ENCODE measurements at places on chromosomes 2 and 18.

- DNase-seq = no peak
Measured at GRCh38 chr2:3423492-3424170, 44.1 kb downstream of the TRAPPC12 start.

DNA sequence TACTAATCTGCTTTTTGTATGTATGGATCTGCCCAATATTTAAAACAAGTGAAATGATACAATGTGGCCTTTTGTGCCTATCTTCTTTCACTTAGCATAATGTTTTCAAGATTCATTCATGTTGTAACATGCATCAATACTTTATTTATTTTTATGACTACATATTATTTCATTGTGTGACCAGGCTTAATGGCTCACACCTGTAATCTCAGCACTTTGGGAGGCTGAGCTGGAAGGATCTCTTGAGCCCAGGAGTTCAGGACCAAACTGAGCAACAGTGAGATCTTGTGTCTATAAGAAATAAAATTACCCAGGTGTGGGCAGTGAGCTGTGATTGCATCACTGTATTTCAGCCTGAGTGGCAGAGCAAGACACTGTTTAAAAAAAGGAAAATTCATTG is 33.2 kb downstream of the SPOPL start:
- no peak for DNase-seq

DNA sequence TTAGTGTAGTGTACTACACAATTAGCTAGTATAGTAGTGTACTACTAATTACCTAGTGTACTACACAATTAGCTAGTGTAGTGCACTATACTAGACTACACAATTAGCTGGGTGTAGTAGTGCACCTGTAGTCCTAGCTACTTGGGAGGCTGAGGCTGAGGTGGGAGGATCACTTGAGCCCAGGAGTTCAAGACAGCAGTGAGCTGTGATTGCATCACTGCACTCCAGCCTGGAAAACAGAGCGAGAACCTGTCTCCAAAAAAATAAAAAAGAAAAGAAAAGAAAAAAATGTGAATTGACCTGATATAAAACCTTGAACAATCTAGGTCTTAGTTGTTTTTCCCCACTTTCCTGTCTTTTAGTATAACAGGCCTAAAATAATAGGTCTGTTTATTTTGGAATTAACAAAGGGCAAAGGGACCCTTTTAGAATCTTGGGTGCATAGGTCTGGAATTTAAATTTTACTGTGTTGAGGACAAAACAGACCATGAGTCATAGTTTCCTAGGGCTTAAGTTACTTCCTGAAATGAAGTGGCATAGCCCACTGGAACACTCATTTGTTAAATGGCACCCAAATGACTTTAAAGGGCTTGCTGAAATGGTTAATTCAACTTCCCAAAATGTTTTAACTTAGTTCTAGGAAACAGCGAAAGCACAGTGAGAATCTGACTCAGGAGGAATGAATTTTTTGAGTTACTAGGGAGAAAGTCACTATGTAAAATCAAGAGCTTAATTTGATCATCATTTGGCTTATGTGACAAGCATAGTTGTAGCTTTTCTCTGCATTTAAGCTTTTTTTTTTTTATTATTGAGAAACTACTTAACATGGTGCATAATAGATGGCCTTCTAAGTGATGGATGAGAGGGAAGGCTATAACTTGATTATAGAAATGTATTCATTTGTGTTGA is 50.7 kb upstream of the ARL5A start:
- DNase-seq = no peak

GRCh38 chr2:205427112-205427511 is 255.2 kb upstream of the NRP2 start:
- no peak for DNase-seq

DNA sequence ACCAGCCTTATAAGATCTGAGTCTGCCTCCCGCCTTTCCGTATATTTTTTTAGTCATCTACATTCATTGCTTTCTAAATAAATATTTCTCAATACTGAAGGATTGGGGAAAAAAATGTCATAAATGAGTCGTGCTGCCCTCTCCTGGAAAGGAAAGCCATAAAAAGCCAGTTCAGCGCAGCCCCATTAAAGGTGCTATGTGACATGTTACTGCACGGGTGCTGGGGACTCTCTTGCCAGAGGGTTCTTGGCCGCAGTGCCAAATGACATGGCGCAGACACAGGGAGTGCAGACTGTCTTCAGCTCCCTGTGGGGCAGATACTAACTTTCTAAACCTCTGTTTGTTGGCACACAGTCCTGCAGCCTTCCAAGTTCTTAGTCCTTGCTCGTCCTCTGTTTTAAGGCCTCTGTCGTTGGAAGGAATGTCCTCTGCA is 53.7 kb upstream of the MAP3K20 start:
- no peak for DNase-seq

- no peak for DNase-seq
Measured at GRCh38 chr2:180655842-180656454, 324.5 kb upstream of the UBE2E3 start.

DNA sequence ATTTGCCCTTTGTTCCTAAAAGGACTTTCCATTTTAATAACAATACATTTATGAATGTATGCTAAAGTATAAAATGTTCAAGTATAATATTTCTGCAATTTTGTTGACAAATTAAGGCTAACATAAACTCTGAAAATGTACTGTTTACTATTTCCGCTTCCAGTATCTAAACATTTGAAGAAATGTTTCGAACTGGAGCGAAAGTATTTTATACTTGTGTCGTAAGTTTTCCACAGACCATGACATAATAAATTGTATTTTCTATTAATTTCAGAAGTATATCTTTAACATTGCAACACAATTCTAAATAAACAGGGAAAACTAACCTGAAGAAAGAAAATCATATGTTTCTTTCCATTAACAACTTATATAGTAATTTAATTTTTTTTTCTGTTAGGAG is 146.3 kb downstream of the CALCRL start:
- DNase-seq = no peak

GRCh38 chr2:179524809-179525339 is 260.2 kb upstream of the SESTD1 start:
- DNase-seq = no peak

- no peak for DNase-seq
Measured at GRCh38 chr18:65255417-65255816, 495.4 kb upstream of the CDH7 start.

DNA sequence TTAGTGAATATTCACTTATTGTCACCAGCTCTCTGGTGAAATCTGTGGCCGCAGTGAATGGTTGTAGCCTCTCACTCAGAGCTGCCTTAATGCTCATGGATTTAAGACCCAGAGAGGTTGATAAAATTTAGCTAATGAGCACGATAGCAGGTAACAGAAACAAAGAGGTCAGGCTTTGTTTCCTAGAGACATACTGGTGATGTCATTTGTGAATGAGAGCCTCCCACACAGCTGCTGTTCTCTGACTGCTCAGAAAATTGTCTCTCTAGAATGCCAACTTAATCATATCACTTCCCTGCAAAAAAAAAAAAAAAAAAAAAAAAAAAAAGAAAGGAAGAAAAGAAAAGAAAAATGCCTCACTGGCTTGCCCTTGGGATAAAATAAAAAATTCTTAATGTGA is 411.7 kb upstream of the MYT1L start:
- no peak for DNase-seq

- DNase-seq = no peak
Measured at GRCh38 chr2:109120166-109120565, 8.8 kb upstream of the SH3RF3 start.

DNA sequence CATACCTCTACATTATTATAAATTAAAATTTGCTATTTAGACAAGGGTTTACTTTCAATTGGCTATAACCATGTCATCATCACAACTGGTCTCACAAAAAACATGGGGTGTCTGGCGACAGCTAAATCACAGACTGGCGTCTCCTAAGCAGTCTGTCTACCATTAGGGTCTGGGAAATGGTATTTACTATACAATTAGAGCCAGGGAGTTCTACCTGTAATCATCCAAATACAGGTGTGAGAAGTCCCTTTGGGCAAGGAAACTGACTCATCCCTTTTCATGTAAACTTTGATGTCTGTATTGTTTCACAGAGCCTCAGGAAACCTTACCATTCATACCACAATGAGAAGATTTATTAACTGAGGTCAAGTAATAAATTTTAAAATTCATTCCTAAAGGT is 126.7 kb downstream of the OLA1 start:
- no peak for DNase-seq

GRCh38 chr18:80191907-80192652 is 55.2 kb downstream of the PARD6G start:
- no peak for DNase-seq

GRCh38 chr2:99481527-99481926 is 8.3 kb downstream of the REV1 start:
- no peak for DNase-seq

GRCh38 chr18:48897531-48897930 is 53.2 kb downstream of the SMAD7 start:
- DNase-seq = no peak

DNA sequence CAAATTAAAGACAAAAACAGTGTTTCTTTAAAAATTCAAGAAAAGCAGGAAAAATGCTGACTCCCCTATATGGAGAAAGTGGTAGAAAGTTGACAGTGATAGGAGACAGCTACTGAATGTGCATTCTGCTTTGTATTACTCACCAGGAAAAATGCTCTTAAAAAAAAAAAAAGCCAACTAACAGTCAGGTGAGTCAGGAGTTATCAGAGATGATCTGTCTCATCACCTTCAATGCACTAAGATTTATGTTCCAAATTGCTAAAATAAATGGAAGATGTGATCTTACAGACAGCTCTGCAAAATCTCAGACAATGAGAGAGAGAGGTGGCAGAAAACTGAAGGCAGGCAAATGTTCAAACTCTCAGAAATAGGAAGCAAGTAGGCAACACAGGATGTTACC is 47.6 kb upstream of the ZNF521 start:
- DNase-seq = peak; percentile 33

DNA sequence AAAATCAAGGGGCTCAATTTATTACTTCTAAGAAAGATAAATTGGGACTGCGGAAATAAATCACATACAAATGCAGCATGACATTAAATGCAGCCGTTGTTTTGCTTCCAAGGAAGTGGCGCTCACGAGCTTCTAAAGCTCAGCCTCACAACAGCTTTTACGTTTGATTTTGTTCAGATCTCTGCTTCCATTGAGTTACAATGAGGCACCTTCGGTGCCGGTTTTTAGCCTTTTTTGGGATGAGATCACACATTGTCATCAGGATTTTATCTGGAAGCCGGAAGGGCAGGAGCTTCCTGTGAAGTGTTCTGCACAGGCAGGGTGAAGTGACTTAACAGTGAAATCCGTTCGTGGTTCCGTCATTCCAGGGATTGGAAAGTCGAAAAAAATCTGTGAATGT is 209.8 kb downstream of the DCDC2C start:
- DNase-seq = no peak

- no peak for DNase-seq
Measured at GRCh38 chr2:138112536-138112935, 148.3 kb downstream of the HNMT start.

DNA sequence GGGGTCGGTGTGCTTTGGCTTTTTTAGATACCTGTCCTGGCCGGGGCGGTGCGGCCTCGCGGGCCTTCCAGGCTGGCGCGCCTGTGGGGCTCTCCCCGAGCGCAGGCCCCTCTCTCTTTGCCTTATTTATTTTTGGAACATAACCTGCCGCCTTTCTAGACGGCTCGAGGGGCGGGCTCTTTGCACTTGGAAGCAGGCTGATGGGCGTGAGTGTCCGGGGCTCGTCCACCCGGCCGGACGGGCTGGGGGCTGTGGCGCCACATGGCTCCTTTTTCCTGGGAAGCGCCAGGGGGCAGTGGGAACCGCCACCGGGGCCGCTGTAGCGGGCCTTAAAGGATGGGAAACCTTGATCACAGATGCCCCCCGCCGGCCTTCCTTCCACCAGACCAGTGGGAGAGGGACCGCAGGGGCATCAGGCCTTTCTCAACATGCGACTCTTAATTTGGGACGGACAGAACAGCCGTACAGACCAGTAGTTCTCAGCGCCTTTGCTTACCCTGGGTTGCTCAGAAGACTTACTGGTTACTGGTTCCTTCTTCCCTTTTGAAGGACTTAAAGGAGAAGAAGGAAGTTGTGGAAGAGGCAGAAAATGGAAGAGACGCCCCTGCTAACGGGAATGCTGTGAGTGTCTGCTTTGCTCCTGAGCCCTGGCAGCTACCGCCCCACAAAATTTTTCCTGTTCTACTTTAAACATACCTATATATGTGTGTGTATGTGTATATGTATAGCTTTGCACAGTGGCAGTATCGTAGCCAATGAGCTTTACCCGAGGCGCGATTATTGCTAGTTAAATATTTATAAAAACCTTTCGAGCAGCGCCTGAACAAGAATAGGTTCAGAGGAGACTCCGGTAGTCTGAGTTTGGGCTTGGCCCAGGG is 2.7 kb downstream of the PTMA start:
- no peak for DNase-seq

GRCh38 chr18:8218197-8218596 is 391.0 kb upstream of the RAB12 start:
- no peak for DNase-seq

- no peak for DNase-seq
Measured at GRCh38 chr2:197388866-197389587, 45.8 kb downstream of the SF3B1 start.

DNA sequence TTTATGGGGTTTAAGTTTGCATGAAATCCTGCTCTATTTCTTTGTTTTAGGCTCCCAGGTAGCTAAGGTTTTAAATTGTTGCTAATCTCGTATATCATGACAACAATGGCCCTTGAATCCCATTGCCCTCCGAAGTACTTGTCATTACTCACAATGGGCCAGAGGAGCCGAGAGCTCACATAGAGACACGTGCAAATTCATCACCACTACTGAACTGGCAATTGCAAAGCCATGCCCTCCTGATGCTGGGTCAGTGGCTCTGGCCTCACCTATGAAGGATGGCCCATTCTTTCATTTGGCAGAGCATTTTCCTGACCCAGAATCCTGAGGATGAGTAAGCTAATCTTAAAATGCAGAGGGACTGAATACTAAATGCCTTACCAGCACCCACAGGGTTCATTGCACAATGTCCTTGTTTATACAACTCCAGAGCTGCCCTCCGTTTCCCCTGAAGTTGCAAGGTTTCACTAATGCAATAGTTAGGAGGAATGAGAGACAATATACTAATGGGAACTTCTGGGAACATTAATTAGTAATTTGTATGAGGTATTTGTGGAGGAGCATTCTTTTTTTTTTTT is 71.6 kb upstream of the GAREM1 start:
- peak; percentile 5 for DNase-seq

- no peak for DNase-seq
Measured at GRCh38 chr18:7657937-7658336, 90.8 kb downstream of the PTPRM start.

DNA sequence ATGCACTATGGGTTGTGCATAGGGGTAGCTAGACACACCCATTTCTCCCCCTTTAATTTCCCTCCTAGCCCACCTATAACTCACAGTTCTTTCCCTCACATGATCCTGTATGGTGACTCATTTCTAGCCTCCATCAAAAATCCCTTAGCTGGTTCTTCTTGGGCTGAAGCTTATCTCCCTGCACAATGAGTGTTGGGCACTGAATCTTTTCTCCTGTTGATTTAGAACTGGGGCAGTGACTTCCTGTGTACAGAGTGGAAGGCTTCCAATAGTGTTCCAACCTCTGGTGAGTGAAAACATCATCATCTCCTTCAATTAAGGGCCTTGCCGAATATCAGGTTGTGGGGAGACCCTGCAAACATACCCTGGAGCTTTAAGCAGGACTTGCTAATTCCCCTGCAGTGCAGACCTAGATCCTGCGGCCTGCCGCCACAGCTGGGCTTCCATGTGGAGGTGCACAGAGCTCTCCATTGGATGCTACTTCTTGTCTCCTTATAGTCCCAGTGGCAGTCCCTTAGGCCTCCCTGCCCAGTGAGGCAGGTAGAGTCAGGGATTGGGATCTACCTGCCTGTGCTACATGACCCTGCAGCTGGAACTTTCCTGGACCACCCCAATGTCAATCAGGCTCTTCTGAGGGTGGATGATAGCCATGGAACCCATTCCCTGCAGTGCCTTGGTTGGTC is 121.8 kb downstream of the PLB1 start:
- peak; percentile 9 for DNase-seq

- DNase-seq = no peak
Measured at GRCh38 chr18:76562286-76563122, 67.5 kb upstream of the ZNF516 start.
